Nucleus accumbens (tissue), 56 donors: ENCODE measurements at places on chromosomes 3 and 15.

DNA sequence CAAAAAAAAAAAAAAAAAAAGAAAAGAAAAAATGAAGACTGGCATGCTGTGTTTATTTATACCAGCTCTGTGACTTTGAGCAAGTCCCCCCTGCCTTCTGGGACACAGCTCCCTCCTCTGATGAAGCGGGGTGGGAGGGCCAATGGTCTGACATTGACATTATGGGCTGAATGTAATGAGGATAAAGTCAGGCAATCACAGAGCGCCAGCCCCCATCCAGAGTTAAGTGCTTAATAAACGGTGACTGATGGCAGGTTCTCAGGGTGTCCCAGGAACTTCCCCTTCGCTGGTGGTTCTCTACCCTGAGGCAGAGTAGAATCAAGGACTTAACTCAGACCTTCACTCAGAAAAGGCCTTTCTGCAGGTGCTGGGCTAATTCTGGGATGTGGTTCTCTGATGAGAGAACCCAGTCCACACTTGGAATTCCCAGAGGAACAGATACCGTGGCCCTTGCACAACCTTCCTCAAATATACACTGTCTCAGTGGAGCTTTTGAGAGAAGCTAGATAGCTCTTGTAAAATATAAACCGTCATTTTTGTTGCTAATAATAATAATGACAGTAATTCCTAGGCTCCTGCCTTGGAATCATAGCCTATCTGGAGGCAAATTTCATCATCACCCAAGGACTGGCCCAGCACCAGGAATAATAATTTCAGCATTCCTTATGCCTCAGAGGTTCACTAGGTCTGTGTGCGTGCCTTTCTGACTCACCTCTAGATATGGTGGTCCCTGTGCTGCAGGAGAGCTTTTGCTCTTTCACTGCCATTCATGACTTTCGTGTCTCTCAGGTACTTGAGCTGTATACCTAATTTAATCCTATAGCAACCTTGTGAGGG is 115.8 kb downstream of the RPLP1 start:
- DNase-seq: no peak

GRCh38 chr15:48965972-48966371 is 2.3 kb upstream of the SHC4 start:
- no peak for DNase-seq

GRCh38 chr3:187292181-187292580 is 644 bp upstream of the MASP1 start:
- no peak for DNase-seq

- DNase-seq: no peak
Observed at GRCh38 chr15:45799508-45799907, 164.7 kb downstream of the SQOR start.

DNA sequence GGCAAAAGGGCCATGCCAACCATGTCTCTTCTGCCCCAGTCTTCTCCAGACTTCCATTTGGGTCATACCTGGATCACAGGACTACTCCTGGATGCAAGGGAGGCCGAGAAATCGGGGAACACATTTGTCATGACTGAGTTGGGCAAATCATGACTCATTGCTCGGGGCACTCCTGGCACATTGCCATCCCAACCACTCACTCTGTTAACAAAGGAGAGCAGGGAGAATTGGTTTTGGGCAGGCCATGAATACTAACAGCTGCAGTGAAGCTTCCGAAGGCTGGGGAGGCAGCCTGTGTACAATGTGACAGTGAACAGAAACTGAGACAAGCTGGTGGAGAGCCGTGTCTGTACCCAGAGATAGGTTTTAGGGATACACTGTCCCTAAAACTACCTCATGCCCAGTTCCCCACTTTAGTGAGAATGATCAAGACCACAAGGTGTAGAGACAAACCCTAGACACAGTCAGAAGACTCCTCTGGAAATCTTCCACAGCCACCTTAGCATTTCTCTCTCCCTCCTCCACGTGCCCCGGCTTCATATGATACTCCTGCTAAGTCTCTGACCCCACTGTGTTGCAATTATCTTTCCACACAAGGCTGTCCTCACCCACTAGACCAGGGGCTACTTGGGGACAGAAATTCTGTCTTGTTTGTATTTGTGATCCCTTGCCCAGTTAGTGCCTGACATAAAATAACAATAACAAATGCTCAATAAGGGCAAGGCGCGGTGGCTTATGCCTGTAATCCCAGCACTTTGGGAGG is 10.5 kb upstream of the BUB1B start:
- DNase-seq: no peak

DNA sequence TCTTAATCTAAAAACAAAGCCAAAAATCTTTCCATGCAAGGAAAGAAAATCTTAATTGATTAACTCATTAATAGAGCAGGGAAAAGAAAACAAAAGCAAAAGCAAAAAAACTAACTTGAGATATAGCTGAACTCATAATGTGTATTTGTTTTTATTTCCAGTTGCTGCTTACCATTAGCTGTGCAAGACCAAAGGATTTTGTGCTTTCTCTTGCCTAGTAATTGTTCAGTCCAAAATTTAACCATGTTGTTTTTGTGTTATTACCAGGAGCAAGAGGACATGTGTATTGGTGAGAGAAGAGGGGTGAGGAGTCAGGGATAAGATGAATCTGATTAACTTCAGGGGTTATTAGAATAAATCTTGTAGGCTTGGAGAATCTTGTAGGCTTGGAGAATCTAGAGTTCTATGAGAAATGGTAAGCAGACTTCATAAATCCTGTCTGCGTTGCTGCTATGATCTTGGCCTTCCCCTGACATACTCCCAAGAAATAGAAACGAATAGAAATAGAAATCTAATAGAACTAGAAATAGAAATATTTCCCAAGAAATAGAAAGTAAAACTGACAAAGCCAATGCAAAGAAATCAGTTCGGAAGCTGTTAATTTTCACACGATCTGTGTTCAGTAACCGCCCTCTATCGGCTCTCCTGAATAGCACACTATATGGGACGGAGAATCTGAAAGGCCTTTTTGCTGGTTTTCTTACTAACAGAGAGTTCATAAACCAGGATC is 72.6 kb upstream of the TNFSF10 start:
- DNase-seq: no peak

- no peak for DNase-seq
Observed at GRCh38 chr3:18787441-18787840, 360.9 kb upstream of the KCNH8 start.
